ENCODE measurements at places on chromosomes 7 and 10.

DNA sequence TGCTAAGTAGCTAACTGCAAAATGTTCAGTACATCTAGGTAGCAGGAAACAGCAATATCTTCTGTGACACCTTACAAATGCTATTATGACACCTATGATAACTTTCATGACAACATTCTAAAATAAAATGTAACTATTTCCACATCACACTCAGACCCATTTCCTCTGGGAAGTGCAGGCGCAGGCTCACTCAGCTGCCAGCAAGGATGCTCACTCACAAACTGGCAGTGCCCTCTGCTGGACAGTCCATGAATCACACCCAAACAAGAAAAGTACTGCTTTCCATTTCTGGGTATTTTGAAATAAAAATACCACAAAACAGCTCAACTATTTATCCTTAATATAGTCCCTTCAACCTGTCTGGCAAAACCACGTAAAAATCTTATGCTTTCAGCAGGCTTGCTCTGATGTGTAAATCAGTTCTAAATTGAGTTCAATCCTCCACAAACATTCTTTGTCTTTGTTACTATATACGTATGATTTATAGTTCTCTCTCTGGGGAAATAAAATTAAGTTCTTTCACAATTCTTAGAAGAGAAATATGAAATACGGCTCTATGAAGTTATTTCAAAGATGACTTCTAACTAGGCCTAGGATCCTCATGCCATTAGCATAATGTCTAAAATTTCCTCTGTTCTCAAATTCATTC lies 176.6 kb downstream of the PARD3 start:
- peak; percentile 7 for DNase-seq

GRCh38 chr7:1290679-1291356 lies 58.1 kb downstream of the UNCX start:
- no peak for DNase-seq

DNA sequence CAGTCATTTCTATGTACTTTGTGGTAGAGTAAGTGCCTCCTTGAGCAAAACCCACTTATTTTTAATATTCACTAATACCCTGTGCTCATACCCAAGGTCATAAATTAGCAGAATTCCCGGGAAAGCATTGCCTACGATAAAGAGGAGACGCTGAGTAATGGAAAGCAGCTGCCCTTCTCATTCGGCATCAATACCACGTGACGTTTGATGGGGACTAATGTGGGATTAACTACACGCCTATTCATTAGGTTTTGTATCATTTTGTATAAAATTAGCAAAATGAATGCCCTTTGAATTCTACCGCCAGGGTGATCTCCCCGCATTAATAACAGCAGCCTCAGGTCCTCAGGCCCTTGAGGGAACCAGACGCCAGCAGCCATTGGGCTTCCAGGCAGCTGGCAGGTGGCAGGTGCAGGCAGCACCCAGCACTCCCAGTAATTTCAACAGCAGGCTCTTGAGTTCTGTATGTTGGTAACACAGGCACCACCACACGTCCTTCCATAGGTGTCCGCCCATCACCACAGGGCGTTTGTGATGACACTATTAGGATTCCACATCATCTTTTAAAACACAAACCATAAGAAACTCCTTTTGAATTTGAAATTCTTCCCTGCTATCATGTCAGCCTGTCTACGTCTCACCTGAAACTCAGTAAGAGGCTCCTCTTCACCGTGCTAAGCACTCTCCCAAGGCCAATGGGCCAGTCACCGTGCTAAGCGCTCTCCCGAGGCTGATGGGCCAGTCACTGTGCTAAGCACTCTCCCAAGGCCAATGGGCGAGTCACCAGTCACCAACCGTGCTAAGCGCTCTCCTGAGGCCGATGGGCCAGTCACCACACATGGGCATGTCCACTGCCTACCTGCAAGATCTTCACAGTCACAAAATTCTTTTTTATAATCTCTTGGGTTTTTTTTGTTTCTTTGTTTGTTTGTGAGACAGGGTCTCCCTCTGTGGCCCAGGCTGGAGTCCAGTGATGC lies 509.4 kb downstream of the PTPRN2 start:
- peak; percentile 94 for DNase-seq

DNA sequence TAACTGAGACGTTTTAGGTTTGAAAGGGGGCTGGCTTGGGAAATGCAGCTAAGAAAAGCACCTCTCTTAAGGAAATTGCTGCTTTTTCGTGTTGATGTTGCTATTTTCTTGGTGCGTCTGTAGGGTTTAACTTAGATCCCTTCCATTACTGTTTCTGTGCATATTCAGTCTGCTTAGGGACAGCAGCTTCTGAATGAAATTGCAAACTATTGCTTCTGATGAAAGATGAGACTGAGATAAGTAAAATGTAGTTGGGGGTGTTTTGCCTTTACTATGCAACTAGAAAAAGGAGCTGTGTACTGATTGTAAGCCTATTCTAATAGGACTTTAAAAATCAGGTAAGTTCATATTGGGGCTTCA lies 772 bp downstream of the HDAC9 start:
- DNase-seq, result no peak

GRCh38 chr7:72538147-72538546 lies 126.0 kb upstream of the CALN1 start:
- DNase-seq, result no peak

DNA sequence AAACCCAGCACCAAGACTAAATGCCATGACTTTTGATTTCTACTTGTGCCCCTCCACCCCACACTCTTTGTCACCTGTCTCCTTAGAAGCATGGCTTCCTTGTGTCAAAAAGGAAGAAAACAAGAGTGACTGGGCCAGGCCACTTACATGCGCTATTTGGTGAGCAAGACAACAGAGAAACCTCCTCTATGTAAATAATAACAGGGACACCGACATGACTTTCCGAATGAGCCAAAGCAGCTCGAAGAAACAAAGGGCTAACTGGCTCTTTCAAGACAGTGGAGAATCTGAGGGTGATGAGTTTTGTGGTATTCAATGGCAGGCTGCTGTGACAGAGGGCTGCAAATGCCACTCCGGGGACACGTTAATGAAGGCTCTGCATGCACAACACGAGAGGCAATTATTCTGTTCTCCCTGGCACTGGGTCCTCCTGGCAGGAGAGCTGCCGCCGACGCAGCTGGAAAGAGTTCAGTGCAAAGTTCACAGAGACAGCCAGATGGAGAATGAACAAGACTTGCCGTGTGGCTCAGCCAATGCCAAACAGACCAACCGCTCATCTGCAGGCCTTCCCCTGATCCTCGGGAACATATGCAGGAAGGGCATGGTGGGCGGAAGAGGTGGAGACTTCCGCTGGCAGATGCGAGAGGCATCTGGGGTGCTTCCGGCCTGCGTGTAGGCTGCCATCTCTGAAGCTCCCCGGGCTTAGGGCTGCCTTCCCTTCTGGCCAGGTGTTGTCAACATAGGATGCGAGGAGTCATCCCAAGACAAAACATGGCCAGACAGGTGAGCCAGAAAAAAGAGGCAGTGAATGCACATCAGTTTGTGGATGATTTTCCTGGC lies 59.1 kb upstream of the SMNDC1 start:
- no peak for DNase-seq

GRCh38 chr10:30088178-30088577 lies 28.8 kb upstream of the JCAD start:
- no peak for DNase-seq

DNA sequence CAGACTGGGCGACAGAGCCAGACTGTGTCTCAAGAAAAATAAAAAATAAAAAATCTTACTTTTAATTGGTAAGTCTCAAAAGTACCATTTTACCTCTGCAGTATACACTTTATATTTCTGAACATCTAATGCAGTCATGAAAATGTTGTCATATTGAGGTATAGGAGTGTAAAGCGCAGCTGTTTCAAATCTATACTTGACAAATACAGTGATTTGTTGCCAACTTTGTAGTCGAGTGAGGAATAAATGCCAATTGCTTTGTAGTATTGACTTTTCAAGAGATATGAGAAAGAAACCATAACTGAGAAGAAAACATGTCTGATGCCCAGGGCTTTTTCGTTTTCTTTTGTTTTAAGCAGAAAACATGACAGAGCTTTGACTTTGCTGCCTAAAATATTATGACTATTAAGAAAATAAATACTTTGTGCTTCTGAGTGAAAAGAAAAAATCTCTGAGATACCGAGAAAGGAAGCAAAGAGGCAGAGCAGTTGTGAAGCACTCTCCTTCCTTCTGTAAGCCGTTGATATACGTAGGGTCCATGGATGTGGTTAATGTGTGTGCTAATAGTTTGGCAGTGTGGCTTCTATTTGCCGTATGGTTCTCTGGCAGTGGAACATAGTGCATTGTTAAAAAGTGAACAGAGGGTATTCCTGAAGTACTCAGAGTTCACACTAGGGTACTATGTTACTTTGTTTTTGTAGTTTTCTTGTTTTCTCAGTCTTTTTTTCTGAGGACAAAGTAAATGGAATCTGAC lies 38.2 kb downstream of the AVL9 start:
- DNase-seq, result no peak

DNA sequence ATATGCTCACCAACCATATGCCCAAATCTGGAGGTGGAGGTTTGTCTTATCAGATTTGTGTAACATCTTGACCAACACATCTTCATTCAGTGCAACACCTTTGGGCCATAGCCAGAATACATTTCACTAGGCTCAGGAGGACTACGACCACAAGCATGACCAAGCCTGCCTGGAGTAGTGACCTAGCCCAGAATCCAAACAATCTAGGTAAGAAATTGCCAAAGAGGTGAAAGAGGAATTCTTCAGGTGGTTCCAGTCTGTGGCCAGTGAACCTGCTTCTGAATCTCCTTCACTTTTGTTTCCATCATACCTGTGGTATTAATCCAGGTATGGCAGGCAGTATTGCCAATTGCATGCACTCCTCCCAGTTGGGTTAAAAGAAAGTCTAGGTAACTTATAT lies 112.8 kb upstream of the RAB18 start:
- DNase-seq, result no peak

GRCh38 chr7:46512891-46513413 lies 591.9 kb upstream of the IGFBP3 start:
- no peak for DNase-seq

DNA sequence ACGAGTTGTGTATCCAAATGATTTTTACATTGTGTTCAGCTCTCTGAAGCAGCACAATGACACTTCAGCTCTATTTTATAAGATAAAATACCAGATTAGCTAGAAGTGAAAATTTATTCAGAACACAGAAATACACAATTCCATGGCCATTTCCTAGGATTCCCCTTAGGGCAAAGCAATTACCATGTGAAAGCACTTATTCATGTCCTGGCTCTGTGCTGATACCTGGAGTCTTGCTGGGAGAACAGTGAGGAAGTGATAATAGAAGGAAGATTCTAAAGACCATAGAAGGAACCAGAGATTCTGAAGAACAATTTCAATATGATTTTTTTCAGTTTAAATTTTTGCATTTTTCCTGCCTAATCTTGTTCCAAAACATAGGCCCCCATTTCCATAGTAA lies 657.4 kb upstream of the ZWINT start:
- DNase-seq, result no peak

GRCh38 chr7:12670743-12671520 lies 16.5 kb upstream of the ARL4A start:
- DNase-seq, result no peak

- no peak for DNase-seq
Measured at GRCh38 chr10:126256864-126257263, 131.4 kb downstream of the ADAM12 start.

- no peak for DNase-seq
Measured at GRCh38 chr7:155709453-155709852, 65.0 kb downstream of the RBM33 start.

GRCh38 chr7:26699766-26700165 lies 164.6 kb downstream of the SKAP2 start:
- no peak for DNase-seq

GRCh38 chr7:17530244-17530643 lies 231.8 kb downstream of the AHR start:
- no peak for DNase-seq

- DNase-seq, result no peak
Measured at GRCh38 chr7:80918399-80918798, 452 bp downstream of the SEMA3C start.

DNA sequence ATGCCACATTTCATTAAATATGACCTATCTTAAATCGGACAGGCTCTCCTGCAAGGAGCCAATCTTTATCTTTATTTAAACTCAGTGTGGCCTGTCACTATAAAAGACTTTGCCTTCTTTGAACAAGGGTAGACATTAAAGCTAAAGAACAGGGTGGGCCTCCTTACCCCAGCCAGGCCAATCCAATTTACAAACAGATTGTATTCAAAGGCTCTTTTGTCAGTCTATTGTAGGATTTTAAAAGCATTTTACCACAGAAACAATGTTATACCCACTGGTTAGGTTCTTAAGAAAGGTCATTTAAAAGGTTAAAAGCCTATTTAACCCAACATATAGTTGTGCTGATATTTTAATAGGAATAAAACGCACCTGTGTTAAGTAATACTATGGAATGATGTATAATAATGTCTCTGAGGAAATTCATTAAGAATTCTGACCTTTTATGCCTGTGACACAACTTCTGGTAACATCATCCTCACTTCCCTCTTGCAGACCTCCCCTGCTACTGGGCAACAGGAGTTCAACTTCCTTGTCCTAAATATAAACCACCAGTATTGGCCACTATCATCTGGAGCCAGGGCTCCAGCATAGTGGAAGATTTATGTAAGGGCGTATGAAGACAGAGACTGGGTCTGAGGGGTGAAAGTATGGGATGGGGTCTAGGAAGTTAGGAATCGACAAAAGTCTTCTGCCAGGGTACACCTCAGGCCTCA lies 32.5 kb downstream of the MTERF1 start:
- no peak for DNase-seq

DNA sequence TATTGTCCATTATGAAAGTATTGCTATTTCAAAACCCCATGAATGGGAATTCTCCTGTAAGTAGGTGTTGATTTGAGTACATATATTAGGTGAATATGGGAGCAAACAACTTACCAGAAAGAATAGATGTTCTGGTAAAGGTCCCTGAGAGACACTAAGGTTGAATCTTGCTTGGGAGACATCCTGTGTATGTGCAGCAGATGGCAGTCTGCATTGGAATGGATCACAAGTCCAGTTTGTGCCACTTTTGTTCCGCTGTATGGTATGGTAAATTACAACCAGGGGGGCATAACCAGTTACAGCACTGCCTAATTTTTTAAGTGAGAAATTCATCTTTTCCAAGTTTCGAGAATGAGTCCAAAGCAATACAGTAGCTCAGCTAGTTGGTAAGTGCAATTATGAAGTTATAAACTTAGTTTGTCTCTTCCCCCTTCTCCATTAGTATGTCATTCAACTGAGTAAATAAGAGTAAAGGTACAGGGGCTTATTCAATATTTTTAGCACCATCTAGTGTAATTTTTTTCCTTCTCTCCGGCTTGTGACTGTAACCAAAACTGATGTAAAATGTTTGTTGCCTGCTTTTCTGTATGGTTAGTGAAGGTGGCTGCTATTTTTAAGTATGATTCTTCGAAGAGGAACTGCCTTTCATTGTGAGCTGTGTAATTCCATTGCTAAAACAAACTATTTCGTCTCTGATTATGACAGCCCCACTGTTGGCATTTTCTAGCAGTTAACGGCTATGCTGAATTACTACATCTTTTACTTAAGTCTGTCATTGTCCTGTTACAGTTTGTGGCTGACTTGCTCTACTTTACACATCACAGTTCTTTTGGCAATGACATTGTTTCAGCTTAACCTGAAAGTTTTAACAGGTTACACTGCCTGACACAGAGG lies 2.8 kb downstream of the MCU start:
- no peak for DNase-seq

- DNase-seq, result no peak
Measured at GRCh38 chr10:43322331-43322730, 49.1 kb upstream of the FXYD4 start.
